ENCODE measurements at places on chromosomes 1 and 21. TPM values are rescaled to one million over a fixed set of nuclear protein-coding genes. Genes with fewer than 3 reads are reported as not detected.

Gene KDF1
- not detected for total RNA-seq

Gene APOBEC4
- total RNA-seq, result 0.66 TPM

Gene SERTAD4
- total RNA-seq, result 7.6 TPM

Gene CAMK2N1
- 36.4 TPM for total RNA-seq

Gene LMX1A
- 0.40 TPM for total RNA-seq

Gene TARBP1
- total RNA-seq, result 51.8 TPM
